Activated CD4-positive, alpha-beta T cell treated with anti-CD3 and anti-CD28 coated beads for 48 hours (primary cell): ENCODE measurements at places on chromosomes 2 and 18.
A peak's percentile ranks its signal among the peaks of the same experiment; 100 is the strongest.

GRCh38 chr18:69916412-69916811, 31.3 kb downstream of the CD226 start:
- no peak for DNase-seq

- no peak for DNase-seq
These were observed 111.9 kb upstream of the DTNA start for GRCh38 chr18:34598120-34598635.

- no peak for DNase-seq
These were observed 165.4 kb downstream of the TCF4 start for GRCh38 chr18:55422456-55423180.

- DNase-seq, result no peak
These were observed 14.7 kb upstream of the CAPN13 start for GRCh38 chr2:30821960-30822359.

- no peak for DNase-seq
These were observed 53.3 kb downstream of the NEDD4L start for GRCh38 chr18:58097121-58097906.

DNA sequence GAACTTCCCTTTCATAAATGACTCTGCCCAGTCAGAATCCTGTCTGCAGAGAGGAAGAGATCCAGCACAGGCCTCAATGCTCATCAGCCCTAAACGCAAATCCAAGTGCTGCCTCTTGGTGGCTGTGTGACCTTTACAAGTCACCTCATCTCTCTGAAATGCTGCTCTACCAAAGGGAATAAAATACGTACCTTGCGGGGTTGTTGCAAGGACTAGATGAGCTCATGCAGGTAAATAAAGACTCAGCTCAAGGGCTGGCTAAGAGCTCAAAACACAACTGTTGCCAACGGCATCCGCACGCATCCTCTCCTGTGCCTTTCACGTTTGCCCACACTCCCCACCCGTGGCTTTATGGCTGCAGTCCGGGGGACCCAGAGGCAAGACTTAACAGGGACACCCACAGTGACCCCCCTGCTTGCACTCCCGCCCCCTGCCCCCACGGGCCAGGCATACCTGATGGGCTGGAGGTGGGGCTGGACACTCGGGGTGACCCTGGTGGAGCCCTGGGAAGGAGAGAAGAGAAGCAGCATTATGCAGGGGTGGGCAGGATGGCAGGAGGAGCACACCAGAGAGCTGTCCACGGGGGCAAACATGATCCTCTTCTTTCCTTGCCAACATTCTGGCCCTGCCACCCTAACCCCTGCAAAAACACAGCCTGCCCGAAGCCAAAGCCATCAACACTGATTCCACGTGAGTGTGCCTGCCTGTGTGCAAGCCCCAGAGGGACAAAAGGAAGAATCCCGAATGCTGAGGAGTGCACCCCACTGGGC, 102.6 kb downstream of the TNS1 start:
- no peak for DNase-seq

GRCh38 chr2:221997100-221997499, 301.7 kb downstream of the PAX3 start:
- no peak for DNase-seq

DNA sequence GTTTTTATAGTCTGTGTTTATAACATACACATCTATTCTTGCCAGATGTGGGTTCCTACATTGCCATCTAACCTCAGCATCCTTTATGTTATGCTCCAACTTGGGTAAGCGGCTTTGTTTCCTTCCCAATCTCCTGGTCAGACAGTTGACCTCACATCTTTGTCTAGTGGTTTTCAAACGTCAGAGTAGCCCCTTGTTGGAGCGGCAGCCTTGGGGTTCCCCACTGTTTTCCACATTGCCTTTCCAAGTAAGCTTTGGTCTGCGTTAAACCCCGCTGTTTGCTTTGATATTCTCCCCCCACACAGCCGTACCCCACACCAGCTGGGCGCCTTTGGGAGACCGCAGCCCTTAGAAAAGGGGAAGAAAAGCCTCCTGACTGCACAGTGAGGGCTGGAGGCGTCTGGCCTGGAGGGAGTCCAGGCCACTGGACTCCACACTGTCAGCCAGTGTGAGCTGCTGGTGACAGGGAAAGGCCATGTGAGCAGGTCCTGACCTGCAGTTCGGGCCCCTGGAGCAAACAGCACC, 83.3 kb downstream of the MALT1 start:
- no peak for DNase-seq

DNA sequence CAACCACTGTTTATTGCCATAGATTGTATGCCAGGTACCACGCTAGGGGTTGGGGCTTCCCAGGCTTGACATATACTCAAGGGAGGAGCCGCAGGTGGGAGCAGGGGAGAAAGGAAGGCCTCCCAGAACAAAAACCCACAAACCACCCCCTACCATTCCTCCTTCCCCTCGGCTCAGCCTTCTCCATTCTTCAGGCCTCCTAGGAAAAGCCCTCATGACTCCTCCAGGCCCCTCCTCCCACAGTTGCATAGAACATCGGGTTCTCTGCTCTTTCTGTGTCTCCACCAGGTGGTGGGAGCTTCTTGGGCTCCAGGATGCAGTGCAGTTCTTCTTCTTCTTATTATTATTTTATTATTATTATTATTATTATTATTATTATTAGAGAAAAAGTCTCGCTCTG, 80.3 kb downstream of the ZFP36L2 start:
- DNase-seq, result no peak

DNA sequence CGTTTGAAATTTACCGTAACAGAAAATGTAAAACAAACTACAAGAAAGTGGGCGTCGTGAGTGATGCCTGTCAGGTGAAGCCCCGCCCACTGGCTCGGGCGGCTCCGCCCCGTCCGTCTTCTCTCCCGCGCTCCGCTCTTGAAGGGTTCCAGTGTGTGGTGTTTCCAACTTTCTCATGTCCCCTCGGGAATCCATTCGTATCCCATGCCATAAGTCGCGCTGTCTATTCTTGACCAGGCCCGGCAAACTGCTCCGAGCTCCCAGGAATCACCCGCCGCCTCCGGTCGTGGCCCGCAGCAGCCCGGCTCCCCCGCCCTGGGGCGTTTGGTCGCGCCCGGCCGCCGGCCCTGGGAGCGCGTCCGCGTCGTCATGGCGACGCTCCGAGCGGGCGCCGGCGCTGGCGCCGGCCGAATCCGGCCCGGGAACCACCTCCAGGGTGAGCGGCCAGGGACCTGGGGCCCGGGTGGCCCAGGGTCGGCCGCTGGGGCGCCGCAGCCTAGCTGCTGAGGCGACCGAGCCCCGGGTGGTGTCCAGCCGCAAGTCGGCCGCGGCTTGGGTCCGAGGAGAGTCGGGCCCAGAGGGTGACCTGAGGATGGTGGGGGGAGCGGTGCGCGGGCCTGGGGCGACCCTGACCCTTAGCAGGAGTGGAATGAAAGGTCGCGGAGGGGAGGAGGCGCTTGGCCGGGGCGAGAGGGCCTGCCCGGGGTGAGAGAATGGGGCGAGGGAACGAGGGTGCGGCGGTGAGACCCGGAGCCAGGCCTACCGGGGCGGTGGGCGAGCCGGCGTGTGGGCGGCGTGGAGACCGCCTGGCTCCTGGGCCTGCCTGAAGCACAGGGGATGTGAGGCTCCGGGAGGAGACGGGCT, at the start of gene CFAP221:
Gene CFAP221 (plus strand): TSS at position 375 of the 864 bp plus-strand sequence. CDS start 1,683 bp downstream, outside the sequence.
- peak; percentile 84 for DNase-seq

- no peak for DNase-seq
These were observed 1247.6 kb downstream of the CNTNAP5 start for GRCh38 chr2:125272651-125273050.

- DNase-seq, result no peak
These were observed 1123.7 kb downstream of the TDRD15 start for GRCh38 chr2:22247466-22247865.

- no peak for DNase-seq
These were observed 461.9 kb downstream of the PTPRM start for GRCh38 chr18:8029061-8029460.

GRCh38 chr2:135230150-135230549, 178.1 kb downstream of the RAB3GAP1 start:
- no peak for DNase-seq

- DNase-seq, result no peak
These were observed 131.7 kb upstream of the PDE1A start for GRCh38 chr2:182558564-182558963.

- peak; percentile 52 for DNase-seq
These were observed 12.7 kb upstream of the FHOD3 start for GRCh38 chr18:36284671-36285295.

- DNase-seq, result no peak
These were observed 10.8 kb downstream of the AGFG1 start for GRCh38 chr2:227482638-227483340.

DNA sequence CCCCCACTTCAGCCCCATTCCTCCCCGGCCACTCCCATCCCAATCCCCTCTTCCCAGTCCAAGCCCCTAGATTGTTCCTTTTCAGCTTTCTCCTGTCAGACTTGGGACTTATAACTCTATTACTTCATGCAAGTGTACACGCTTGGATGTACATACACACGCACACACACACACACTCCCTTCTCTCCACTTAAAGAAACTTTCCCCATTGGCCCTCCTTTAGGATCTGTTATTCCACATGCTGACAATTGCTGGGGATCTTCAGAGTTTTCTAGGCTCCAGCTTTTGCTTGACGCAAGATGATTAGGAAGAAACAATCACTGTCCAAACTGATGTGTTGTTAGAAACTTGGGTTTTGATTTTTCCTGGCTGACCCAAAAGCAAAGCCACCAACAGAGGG, 75.4 kb downstream of the CDK15 start:
- DNase-seq, result no peak

DNA sequence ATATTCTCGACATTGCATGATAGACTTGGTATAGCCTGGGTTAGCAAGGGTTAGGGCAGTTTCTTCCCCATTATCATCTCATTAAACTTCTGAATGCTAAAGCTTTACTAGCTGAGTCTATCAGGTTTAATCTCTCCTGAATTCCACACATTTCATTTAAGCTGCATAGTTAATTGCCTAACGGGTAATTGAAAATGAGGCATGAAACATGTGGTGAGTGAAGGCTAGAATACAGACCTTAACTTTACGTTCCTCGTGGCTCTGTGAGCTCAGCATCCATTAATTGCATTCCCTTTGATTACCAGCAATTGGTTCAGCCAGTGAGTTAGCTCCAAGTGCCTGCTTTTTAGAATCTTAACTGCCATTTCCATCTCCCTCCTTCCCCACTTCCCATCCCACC, 126.5 kb upstream of the MEX3C start:
- no peak for DNase-seq

- no peak for DNase-seq
These were observed 62.7 kb upstream of the ARL4C start for GRCh38 chr2:234559609-234560008.

GRCh38 chr2:120253021-120253882, 600 bp downstream of the RALB start:
- peak; percentile 47 for DNase-seq

GRCh38 chr18:10775026-10775425, 249.2 kb downstream of the NAPG start:
- DNase-seq, result no peak

GRCh38 chr2:27655155-27655951, 8.1 kb downstream of the SUPT7L start:
- DNase-seq, result no peak

- DNase-seq, result no peak
These were observed 105.1 kb downstream of the SLC8A1 start for GRCh38 chr2:40346535-40347354.

DNA sequence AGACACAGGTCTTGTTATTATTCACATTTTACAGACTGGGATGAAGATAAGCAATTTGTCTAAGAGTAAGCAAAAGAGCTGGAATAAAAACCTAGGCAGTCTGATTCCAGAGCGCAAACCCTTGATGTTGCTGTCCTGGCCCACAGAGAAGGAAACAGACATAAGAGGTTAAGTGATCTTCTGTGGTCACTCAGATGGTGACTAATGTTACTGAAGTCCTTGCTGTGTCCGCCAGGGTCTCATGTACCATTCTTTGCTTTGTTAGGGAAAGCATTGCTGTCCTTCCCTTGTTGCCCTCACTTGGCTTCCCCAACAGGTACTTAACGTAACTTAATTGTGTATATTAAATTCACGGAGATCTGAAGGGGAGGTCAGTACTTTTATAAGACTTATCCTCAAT, 14.9 kb upstream of the FAP start:
- DNase-seq, result no peak

- DNase-seq, result no peak
These were observed 101.1 kb upstream of the GLI2 start for GRCh38 chr2:120634533-120634932.

DNA sequence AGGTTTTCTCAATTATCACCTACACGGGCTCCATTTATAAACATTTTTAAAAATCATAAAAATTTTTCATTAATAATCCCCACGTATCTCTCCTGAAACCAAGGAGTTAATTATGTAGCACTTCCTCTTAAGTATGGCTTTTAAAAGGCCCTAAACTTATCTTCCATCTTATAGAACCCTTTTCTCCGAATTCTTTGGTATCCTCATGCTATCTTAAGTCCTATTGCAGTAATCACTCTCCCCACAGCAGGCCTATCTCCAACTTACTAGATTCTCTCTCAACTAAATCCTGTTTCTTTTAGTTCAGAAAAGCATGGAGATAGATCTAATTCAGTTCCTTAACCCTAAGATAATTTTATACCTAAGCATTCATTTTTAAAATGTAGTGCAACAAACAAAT, 26.2 kb downstream of the RPRD1A start:
- no peak for DNase-seq

- no peak for DNase-seq
These were observed 250.7 kb downstream of the GBX2 start for GRCh38 chr2:235917506-235917905.

- no peak for DNase-seq
These were observed 49.3 kb downstream of the RNF144A start for GRCh38 chr2:6966446-6966940.

- no peak for DNase-seq
These were observed 1.5 kb upstream of the SULT1C2 start for GRCh38 chr2:108287169-108287568.

- no peak for DNase-seq
These were observed 41.6 kb downstream of the SEMA4F start for GRCh38 chr2:74695663-74696062.

DNA sequence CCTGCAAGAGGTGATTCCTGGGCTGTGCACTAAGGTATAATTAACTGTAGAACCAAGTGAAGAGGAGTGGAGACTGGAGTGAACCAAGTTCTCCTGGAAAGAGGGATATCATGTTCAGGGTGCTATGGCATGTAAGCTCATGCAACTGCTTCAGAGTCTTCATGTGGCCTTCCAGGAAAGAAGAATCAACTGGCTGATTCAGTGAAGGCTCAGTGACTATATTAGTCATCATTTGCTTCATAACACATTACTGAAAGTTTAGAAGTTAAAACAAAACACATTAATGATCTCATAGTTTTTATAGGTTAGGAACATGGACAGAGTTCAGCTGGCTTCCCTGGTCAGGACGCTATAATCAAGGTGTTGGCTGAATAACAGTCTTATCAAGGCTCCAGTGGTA, 1200.8 kb upstream of the GYPC start:
- no peak for DNase-seq
